NCI-H1092 treated with DMSO at 0.1 percent for 48 hours (cell line): ENCODE measurements at places on chromosomes 7 and 10.

DNA sequence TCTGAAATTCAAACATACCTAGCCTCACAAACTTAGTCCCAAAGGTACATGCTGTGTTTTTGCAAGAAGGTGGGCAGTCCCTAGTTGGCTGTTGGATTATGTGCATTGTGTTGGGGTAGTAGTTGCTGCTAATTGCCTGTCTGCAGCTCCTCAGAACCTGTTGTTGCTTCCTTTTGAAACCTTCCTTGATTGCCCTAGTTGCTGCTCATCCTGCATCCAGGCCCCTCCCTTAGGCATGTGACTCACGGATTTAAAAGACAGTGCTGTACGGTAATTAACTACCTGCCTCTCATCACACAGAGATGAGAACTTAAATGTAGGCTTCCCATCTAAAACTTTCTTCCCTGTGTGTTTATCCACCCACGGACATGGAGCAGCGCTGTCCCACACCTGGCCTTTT, 67.7 kb downstream of the BMPR1A start:
- no peak for DNase-seq

GRCh38 chr10:73110345-73110849, at the start of gene NUDT13:
Gene NUDT13, plus strand, starts transcription at chr10:73110455. Its CDS starts 3,911 bp downstream, at chr10:73114366.
- no peak for DNase-seq

- no peak for DNase-seq
These were observed 46.6 kb upstream of the UCN3 start for GRCh38 chr10:5318148-5318547.

- DNase-seq: no peak
These were observed 77.4 kb downstream of the WIPF3 start for GRCh38 chr7:29883462-29884398.

- no peak for DNase-seq
These were observed 231.8 kb downstream of the BMPER start for GRCh38 chr7:34137176-34137575.

GRCh38 chr10:91596825-91597196, 36.1 kb downstream of the PPP1R3C start:
- no peak for DNase-seq

GRCh38 chr7:98719396-98719795, 102.3 kb downstream of the NPTX2 start:
- no peak for DNase-seq

GRCh38 chr7:96330193-96330592, 8.3 kb upstream of the SLC25A13 start:
- no peak for DNase-seq

DNA sequence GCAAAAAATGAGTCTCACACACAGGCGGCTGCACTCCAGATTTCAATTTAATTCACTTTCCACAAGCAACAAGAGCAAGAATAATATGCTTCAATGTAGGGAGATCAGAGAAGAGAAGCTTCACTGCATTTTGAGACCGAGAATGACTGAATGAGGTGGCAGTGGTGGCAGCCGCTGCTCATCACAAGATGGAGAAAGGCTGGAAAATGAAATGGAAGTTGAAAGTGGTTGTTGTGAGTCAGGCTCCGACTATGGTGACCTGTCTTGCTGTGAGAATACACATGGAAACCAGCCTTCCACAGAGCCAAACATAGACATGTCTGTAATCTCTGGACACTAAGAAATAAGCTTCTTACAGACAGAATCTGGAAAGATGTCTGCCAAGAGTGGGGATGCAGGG, 499.6 kb upstream of the LRRN3 start:
- no peak for DNase-seq

DNA sequence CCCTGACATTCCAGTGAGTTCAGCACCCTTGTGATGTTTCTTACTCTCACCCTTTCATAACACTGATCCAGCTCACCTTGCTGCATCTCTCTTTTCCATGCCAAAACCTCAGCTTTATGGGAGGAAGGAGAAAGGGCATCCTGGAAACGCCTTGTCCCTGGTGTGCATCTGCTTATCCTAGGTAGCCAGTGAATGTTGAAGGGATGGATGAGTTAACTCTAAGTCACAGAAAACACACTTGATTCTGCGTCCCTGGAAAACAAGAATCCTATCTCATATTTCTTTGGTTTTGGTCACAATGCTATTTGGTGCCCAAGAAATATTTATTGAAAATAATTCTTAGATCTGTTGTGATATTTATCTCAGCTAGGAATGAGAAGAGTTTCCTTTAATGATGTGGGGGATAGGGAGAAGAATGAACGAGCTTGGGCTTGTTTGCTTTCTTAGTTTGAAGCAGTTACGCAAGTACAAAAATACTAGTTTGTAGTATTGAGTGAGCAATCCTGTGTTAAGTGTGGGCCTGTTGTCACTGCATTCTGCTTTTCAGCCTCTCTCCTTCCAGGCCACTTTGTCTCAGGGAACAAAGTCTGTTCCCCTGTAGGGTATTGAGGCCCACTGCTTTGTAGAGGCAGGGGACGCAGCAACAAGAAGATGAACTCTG, 126.5 kb downstream of the ARID5B start:
- DNase-seq: no peak

DNA sequence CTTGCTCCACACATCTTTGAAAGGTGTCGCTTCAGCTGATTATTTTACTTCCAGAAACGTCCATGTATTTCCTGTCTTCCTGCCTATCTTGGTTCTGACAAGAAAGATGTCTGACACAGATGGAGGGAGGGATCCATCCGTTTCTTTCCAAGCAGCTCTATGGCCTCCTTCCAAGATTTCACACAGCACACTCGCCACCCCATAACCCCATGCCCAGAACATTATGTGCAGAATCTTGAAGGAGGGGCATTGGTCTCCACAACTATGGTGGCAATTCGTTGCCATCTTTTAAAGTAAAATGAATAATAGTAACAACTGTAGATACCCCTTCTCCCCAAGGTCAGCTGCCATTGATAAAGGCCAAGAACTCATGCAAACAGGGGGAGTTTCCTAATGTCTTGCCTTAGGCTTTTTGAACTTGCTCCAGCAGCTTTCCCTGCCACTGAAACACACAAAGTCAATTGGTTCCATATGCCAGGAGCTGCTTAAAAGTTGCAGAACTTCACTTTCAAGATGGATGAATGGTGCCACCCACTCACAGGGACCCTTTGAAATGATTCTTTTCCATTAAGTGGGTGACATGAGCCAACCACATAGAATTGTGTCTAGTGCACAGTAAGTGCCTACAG, 60.0 kb downstream of the VSTM4 start:
- no peak for DNase-seq

GRCh38 chr7:139115104-139115503, 5.6 kb upstream of the ZC3HAV1 start:
- no peak for DNase-seq

DNA sequence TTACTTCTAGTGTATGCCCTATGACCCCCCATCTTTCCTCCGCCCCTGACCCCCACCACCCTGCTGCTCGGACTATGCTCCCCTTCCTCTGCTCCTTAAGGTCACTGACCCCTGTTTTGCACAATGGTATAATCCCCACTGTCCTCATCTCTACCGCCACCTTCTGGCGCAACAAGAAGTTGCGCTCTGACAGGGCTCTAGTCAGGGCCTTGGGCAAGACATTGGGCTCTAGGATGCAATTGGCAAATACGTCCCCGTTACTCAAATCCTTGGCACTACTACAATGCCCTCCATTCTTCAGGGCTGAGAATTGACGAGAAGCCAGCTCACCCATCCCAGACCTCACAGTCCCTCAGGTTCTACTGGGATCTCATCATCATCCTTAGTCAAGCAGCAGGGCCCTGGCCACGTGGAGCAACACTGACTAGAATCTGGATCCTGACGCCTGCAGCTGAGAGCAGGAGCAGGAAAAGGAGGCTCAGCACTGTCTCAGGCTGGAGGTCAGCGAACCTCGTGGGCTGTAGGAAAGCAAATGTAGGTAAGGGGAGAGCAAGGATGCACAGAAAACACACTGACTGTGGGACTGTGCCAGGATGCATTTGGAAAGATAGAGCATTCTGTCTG, 10.6 kb downstream of the LRIT2 start:
- no peak for DNase-seq

GRCh38 chr10:124283215-124283948, 135.3 kb downstream of the OAT start:
- no peak for DNase-seq

GRCh38 chr10:12606461-12606860, 257.1 kb downstream of the CAMK1D start:
- DNase-seq: peak; percentile 86

- DNase-seq: no peak
These were observed 122.7 kb downstream of the MAD1L1 start for GRCh38 chr7:2109936-2110609.

- DNase-seq: no peak
These were observed 91.6 kb upstream of the ANKRD1 start for GRCh38 chr10:91012502-91012901.

DNA sequence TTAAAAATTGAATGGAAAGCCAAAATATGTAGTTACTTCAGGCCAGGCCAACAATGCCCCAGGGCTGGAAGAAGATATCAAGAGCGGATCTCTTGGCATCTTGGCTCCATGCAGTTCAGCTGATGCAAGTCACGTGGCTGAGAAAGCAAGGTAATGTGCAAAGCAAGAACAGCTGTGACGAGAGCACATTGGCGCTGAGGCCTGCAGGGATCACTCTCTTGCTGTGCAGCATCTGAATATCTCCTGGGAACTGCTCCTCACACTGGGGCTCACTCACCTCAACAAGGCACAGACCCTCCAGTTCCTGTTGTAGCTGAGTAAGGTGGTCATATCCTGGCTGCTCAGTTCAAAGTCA, 14.0 kb downstream of the AKR1B1 start:
- DNase-seq: no peak

- DNase-seq: no peak
These were observed 64.0 kb downstream of the DLG5 start for GRCh38 chr10:77862595-77862994.

DNA sequence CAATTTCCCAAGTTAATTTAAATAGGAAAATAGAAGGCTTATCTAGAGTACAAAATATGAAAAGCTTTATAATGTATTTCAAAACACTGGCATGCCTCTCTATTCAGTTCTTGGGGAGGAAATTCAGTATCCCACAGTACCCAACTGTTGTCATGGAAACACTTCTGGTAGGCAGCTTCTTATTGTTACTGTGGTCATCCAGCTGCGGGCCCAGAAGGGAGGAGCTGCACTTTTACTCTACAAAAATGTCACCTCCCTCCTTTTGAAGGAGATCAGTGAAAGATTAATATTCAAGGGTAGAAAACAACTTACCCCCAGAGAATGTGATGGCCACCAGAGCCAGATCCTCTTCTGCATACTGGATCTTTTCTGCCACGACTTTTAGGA, 202.8 kb downstream of the RAPGEF5 start:
- no peak for DNase-seq

DNA sequence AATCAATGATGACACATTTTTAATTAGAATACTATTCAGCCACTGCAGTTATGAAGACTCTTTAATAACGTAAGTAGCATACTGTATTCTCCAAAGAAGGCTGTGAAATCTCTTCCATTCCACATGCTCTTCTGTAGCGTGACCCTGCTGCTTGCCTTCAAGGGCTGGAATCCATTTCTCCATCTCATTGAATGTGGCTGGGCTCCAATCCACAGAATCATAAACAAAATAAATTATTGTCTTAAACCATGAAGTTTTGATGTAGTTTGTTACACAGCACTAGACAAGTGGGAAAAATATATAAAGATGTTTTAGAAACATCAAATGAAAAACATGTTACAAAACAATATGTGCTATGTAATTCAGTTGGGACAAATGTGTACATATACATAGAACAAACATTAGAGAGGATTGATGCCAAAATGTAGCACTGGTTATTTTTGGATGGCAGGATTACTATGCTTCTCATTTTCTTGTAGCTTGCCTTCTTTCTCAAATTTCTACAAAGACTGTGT, 410.8 kb upstream of the PODXL start:
- DNase-seq: peak; percentile 34

GRCh38 chr7:100159099-100159623, 638 bp upstream of the TRAPPC14 start:
- no peak for DNase-seq

- DNase-seq: no peak
These were observed 6.0 kb downstream of the RGS10 start for GRCh38 chr10:119536508-119537025.

DNA sequence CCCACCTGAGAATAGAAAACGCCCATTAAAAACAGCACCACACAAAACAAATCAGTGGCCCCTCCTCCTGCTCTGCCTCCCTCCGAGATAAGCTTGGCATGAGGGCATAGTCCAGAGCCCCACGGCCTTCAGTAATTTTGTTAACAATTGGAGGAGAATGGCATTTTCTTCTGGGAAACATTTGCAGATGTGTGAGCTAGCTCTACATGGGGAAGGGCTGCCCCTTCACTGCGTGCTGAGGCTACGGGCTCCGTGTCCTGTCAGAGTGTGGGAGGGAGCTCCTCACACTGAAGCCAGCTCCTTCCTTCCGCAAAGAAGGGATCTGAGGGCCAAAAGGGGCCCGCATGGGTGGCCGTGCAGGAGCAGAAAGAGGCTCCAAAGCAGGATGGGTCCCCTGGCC, 15.2 kb downstream of the GRK5 start:
- DNase-seq: no peak

- no peak for DNase-seq
These were observed 39.6 kb downstream of the COL26A1 start for GRCh38 chr7:101402081-101402779.
